ENCODE measurements at places on chromosomes 1 and 21.
A peak's percentile ranks its signal among the peaks of the same experiment; 100 is the strongest.

DNA sequence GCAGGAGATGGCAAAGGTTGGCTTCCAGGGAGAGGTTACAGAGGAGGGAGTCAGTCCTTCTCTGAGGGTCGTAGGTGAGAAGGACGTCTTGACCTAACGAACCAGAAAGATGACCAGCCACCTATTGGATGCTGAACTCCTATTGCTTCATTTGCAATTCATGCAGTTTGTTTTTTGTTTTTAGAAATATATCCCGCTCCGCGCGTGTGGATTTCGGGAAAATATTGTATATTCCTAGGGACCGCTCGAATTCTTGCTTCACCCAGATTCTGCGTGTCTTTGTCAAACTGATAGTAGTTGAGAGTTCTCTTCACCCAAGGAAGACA is 564 bp downstream of the DISP1 start:
- DNase-seq: no peak

GRCh38 chr1:190904091-190904695 is 426.5 kb upstream of the BRINP3 start:
- no peak for DNase-seq

- DNase-seq: no peak
Measured at GRCh38 chr1:79262745-79263258, 256.3 kb upstream of the ADGRL4 start.

GRCh38 chr1:196877964-196878363 is 9.9 kb upstream of the CFHR4 start:
- DNase-seq: no peak

DNA sequence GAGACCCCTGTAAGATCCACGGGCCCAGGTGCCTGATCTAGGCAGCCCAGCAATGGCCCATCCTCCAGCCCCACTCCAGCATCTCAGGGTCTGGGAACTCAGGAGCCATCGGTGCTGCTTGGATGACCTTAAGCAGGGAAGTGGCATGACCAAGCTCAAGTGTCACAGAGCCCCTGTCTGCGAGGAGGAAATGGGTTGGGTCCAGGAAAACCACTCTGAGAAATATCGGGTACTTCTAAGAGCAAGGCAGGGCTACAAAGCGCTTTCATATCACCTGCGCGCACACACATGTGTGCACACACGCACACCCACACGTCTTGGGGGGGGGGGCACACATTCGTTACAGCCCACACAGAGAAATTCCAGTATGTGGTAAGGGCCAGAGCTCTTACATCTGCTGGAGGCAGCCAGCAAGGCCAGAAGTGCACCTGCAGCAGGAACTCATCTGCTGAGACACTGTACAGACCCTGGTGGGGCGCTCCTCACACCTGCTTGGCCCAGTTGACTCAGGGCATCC is 32.6 kb upstream of the SPOCD1 start:
- DNase-seq: peak; percentile 48
